Mesendoderm (in vitro differentiated cells): ENCODE measurements at places on chromosomes 11 and 22.

DNA sequence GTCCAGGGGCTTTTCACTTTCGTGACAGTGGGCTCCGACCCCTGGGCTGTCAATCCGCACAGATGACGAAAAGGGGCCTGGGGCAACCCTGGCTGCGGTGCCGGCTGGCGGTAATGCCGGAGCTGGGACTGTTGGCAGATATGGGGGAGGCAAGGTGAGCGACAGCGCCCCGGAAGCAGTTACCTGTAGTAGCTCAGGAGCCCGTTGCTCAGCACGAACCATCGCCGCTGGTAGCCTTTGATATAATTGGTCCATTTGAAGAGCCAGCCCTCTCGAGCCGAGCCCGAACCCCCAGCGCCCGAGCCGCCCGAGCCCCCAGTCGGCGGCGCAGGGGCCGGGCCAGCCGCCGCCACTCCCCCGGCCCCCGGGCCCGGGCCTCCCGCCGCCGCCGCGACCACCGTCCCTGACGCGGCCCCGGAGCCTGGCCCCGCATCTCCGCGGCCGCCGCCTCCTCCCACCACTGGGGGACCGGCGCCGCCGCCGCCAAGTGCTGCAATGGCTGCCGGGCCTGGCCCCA is 396 bp downstream of the OSBP start:
- DNase-seq: peak; percentile 51

DNA sequence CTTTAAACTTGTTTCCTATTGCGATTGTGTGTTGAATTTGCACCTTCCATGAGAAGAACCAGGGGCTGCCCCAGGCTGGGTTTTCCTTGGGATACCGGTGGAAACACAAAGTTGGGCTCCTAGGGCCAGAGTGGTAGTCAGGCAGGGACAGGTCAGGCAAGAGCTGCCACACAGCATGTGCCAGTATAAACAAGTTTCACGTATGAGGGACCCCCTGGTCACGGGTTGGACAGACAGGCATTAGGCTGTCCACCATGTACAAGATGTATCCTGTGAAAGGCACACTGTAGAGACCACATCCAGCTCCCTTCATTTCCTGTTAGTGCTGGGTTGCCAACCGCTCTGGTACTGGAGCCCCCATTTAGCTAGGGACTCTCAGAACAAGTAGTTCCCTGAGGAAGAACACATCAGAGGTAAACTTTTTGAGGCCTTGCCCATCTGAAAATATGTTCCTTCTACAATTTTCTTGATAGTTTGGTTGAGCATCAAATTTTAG is 8.8 kb downstream of the UPB1 start:
- no peak for DNase-seq

DNA sequence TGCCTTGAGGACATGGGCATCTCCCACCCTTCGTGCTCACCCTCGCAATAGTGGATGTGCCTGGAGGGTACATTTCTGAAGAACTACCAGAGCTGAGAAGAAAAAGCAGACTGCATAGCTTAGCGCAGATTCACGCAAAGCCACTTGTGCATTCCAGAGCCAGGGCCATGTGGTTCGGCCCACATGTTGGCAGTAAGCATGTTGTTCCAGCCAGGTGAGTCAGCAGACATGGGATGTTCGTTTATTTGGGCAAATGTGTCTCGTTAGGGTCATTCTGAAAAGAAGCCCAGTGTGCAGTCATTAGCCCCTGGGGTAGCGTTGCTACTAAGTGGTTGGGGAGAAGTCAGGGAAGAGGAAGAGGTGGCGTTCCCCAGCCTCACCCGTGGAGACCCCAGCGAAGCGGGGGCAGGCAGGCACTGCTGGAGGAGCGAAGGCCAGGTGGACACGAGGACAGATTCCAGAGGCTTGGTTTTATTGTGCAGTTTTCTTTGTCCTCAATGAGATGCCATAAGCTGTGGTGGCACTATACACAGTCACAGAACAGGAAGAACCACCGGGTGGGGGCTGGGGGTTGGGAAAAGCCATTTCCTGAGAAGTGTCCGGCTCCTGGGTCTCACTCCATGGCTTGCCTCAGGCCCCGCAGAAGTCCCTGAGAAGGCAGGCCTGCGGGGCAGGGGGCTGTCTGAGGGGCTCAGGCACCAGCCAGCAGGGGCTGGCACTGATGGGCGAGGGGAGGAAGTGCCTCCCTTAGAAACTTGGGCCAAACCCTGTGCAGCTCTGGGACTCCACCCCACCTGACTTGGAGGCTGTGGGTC is 5.0 kb downstream of the THY1 start:
- peak; percentile 49 for DNase-seq

DNA sequence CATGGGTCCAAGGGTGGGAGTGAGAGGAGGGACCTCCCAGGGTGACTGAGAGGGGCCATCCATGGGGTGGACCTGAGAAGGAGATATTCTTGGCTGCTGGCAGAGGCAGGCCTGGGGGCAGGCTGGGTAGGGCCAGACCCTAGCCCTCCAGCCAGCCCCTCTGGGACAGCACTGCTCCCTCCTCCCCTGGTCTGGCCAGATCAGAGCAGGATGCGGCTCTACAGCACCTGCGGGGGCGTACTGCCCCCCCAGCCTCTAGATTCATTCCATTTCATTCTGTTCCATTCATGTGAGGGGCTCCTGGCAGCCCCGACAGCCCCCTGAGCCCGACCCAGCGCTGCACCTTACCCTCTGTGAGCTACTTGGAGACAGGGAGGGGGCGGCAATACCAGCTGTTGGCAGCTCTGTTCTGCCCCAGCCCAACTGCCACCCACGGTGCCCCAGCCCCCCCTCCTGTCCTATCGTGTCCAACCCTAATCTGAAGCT is 34.3 kb upstream of the MYRF start:
- DNase-seq: peak; percentile 34

- DNase-seq: no peak
Measured at GRCh38 chr11:70763606-70764005, 365.3 kb downstream of the CTTN start.

DNA sequence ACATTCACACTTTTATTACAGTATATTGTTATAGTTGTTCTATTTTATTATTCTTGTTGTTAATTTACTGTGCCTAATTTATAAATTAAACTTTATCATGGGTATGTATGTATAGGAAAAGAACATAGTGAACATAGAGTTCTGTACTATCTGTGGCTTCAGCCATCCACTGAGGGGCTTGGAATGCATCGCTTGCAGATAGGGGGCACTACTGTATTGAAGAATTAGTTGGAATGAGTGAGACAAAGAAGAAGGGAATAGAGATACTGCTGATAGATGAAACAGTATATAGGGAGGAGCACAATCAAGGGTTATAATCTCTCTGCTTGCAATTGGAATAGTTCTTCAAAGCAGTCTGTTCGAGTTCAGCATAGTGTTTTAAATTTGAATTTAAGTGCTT is 432.2 kb downstream of the RAB38 start:
- DNase-seq: peak; percentile 37

DNA sequence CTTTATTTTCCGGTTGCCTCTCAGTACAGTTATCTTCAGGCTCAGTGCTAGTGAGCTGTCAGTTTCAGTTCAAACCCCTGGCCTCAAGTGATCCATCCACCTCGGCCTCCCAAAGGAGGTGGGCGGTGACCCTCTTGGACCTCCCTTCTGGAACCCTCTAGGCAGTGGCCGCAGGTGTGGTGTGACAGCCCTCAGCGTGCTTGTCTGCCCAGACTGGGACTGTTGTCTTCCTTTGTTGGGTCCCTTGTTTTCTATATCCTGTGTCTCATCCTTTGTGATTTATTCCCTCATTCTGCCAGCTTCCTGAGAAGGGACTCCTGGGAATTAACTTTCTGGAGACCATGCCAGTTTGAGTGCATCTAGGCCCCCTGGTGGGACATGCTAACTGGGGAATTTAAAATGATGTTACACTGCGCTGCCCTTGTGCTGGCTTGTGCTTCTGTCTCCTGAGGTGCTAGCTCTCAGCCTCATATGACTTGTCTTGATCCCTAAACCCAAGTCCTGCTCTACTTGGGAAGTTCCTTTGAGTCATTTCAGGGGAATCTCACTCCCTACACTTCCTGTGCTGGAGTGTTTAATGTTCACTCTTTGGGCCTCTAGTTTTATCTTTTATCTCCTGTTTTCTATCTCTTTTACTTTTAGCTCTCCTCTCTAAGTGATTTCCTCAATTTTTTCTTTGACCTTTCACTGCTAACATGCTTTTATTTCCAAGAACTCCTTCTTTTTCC is 19.4 kb downstream of the MED15 start:
- DNase-seq: no peak

- DNase-seq: no peak
Measured at GRCh38 chr11:42996421-42997307, 315.1 kb upstream of the API5 start.

- DNase-seq: no peak
Measured at GRCh38 chr11:45023065-45023365, 72.3 kb upstream of the TP53I11 start.

GRCh38 chr11:92657226-92657625 is 312.2 kb upstream of the MTNR1B start:
- no peak for DNase-seq

DNA sequence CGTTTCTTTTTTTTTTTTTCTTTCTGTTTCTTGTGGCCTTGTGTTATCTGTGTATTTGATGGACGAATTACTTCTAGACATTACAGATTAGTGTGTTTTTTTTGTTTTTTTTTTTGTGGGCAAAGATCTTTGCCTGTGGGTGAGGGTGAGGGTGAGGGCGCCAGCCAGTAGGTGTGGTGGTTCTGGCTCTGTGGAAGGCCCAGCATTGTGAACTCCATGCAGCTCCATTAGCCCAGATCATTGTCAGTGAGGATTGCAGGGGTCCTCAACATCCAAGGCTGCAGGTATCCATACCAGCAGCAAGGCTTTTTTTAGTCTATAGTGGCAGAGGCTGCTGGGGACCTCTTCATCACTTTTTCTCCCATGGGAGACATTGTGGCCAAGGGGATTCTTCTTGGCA is 13.7 kb downstream of the BIRC2 start:
- DNase-seq: no peak

DNA sequence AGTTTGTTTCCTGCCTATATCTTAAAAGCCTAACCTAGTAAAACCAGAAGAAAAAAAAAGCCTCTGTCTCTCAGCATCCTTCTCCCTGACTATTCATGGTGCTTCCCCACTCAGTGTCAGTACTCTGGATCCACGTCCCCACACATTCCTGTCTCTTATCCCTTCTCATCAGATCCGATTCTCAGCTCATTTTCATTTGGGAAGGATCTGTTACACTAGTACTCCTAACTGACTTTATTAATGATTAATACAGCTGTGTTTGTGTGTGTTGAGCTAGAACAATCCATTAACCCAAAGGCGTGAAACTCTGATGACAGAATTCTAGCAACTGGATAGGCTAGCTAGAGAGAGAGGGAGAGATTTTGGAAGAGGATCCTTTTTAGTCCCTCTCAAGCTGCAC is 1.5 kb downstream of the PRRG4 start:
- no peak for DNase-seq

DNA sequence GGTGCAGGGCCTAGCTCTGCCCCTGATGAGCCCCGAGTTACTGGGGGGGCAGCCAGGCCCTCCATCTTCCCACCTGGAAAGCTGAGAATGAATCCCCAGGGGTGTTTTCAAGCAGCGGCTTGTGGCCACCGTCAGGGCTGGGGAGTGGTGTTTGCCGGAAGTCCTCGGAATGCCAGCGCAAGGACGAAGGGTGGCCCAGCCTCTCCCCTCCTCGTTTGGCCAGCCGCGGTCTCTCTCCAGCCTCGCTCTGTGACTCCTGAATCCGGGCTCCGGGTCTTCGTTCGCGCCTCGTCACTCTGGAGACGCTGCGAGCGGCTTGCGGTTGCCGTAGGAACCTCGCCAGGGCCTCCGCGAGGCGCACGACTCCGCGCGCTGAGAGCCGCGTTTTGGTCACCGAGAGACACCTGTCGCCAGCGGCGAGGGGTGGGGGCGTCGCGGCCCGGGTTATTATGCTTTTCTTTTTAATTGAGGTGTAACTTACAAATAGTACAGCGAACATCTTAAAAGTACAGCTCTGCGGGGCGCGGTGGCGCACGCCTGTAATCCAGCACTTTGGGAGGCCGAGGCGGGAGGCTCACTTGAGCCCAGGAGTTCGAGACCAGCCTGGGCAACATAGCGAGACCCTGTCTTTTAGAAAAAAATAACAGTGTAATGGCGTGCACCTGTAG is 6.3 kb upstream of the KDELR3 start:
- peak; percentile 97 for DNase-seq

GRCh38 chr11:48043111-48043990 is 63.0 kb downstream of the PTPRJ start:
- DNase-seq: no peak
